ENCODE measurements at places on chromosomes 16 and 17.

DNA sequence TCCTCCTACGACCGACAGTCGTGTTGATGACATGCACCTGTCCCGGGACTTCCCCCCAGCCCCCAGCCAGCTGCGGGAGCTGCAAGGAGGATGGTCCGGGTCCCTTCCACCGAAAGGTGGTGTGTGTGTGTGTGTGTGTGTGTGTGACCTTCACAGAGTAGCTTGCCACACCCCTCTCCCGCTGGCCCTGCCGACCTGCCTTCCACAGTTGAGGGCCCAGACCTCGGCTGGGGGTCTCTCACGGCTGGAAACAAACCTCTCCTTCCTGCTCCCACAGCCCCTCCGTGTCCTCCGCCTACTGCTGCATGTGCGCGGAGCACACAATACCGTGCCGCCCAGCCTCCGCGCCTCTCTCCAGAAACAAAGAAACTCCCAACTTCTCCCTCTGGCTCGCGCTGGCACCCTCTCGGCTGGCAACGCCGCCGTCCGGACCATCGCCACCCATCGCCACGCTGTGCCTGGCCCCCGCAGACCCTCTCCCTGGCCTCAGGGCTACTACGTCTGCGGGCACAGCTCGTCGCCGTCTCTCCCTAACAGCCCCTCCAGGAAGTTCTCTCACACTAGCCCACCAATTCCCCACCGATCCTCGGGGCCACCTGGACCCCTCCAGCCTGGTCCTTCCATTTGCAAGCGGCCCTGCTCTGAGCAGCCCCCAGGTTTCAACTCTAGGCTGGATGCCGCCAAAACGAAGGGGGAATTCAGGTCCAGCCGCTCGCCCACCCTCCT, 81.2 kb downstream of the TIMM22 start:
- DNase-seq: no peak

DNA sequence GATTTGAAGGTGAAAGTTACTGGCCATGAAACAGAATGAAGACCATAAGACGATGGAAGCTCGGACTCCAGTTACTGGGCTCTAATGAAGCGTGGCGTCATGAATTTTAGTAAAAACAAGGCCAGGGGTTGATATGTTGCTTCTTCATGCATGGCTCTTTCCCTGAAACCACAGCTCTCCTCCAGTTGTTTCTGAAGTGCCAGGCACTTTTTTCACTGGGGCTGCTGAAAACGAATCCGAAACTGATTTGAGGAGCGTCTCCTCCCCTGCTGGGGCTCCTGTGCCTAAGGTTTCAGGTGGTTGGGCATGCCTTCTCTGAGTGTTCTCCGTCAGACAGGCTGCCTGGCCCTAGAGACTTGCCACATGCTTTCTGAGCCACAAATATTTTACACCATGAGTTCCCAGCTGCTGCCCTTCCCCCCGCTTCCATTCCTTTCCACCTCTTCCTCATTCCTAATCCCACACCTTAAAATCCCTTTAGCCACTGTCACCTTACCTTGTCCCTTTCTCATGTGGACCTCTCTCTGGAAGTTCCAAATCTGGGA, 3.7 kb upstream of the MYL4 start:
- peak; percentile 71 for DNase-seq

GRCh38 chr17:14112407-14112806, 43.1 kb downstream of the COX10 start:
- no peak for DNase-seq

GRCh38 chr16:64253525-64253924, 868.3 kb downstream of the CDH11 start:
- no peak for DNase-seq

GRCh38 chr16:5500526-5500925, 402.9 kb upstream of the EEF2KMT start:
- no peak for DNase-seq

DNA sequence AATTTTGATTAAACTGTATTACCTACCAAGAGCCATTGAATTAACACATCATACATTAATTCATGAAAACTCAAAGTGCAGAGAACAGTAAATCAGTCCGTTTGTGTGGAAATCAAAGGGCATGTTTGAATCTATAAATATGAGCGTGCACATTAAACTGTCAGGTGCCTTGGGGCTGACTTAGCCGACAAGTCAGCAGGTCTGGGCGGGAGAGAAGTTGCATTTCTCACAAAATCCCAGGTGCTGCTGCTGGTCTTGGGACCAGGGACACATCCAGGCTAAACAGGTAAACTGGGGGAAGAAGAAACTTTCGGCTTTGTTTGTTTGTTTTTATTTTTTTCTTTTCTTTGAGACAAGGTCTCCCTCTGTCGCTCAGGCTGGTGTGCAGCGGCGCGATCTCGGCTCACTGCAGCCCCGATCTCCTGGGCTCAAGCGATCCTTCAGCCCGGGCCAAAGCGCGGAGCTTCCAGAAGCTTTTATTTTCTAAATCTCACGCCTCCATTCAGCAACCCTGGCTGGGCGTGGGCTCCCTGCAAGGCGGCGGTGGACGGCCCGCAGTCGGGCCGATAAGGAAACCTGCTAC, 213.9 kb downstream of the MRTFB start:
- no peak for DNase-seq

- no peak for DNase-seq
Observed at GRCh38 chr16:49464093-49464492, 90.5 kb downstream of the C16orf78 start.

DNA sequence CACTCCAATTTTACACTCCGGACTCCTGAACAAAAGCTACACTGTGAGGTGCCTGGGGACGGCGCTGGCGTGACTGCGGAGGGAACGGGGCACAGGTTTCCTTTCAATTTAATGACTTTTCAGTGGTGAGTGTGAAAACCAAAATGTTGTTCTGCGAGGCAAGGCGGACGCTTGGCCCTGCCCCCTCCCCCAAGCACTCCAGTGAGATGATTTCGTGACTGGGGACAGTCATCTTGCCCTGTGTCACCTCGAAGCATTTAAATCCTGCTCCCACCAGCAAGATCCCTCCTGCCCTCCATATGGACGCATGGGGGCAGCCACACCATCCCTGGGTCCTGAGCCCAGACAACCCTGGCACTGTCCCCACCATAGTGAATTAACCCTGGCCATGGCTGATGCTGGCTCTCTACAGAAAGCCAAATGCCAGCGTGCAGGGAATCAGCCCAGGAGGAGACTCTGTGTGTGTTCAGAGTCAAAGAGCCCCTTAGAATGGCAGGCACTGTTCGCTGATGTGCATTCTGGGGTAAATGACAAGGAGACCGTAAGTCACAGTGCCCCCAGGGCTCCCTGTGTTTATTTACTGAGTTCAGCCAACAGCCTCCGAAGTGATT, 41.0 kb downstream of the C16orf95 start:
- no peak for DNase-seq

DNA sequence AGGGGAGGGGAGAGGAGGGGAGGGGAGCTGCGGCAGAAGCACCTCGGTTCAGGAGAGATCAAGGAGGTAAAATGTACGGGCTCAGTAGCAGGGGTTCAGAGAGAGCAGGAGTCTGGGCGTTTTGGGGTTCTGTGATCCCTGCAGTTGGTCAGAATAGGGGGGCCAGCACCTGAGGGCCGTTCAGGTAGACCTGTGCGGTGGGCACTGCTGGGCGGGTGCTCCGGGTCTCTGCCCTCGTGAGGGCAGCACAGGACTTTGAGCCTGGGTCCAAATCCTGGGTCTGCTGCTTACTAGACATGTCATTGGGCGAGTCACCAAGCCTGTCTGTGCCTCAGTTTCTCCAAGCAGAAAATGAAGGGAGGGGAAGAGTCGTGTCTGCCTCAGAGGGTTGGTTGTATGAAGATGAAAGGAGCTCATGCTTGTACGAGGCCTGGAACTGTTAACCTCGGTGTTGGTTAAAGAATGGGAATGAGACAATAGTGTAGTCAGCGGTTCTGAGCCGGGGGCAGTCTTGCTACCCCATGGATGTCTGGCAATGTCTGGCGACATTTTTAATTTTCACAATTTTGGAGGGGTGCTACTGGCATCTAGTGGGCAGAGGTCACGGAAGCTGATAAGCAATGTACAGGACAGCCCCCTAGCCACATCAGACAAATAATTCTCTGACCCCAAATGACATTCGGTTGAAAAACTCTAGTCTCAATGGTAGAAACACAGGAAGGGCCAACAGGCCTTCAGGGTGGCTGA, 35.4 kb downstream of the OR1D5 start:
- no peak for DNase-seq

DNA sequence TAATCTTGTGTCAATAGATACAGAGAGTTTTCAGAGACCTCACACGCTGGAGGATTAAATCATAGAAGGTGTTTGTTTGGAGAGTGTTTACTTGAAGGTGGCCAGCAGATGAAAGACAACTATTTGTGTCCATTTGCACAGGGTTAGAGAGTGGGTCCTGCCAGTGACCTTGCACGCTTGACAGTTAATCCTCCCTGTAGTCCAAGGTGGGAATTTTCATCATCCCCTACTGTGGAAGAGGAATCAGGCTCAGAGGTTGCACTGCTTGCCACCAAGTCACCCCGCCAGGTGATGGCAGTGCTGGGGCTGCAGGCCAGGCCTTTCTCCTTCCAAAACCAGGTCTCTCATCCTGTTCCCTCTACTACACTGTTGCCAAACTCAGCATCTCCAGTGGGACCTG, 12.3 kb downstream of the CDH1 start:
- no peak for DNase-seq

- DNase-seq: no peak
Observed at GRCh38 chr17:81867991-81868673, 3.0 kb downstream of the ARHGDIA start.

- DNase-seq: no peak
Observed at GRCh38 chr17:50141026-50141744, 9.3 kb downstream of the PPP1R9B start.

DNA sequence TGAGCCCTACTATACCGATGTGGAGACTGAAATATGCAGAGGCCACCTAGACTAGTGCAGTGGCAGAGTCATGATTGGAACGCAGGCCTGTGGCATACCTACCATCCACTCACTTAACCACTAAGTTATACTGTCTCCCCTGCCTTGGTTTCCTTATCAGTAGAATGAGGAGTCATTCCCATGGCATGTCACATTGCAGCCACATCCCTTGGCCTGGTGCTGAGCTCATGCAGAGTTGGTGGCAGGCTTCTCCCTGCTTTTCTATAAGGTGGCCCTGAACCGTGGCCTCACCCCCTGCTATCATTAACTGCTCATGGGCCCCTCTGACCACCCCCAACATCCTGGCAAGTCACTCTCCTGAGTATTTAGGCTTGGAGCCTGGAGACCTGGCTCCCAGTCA, 212.5 kb downstream of the KATNIP start:
- no peak for DNase-seq

DNA sequence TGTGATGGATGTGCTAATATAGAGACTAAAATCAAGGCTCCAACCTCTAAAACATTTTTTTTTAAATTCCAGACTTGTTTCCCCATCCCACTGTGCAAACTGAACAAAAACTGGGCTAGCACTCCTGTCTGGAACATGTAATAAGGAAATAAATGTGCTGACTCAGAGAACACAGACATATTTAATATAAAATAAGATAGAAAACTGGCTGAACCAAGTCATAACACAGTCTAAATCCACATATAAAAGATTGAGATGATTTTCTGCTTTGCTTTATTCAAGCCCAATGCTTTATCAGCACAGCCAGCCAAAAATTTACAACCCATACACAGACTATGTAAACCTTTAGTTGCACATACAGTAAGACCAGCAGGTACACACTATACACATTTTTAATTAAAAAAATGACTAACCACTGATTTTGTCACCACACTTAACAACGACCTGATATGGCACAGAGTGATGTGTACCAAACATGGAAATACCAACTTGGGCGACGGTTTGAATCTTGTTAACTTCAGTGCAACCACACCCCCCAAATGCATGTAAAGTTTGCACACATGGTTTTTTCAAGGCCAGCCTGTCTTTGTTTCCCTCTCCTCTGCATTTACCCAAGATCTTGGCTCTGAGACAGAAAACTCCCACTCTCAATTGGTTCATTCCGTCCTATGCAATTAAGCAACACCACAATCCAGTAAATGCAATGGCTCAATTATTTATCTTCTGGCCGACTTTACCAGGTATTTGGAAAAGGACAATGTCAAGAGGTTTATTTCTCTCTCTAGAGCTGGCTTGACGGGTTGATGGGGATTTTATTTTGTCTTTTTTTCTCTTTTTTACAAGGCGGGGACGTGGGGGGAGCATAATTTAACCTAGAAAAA, 1.2 kb downstream of the STAT3 start:
- peak; percentile 60 for DNase-seq

GRCh38 chr16:10862438-10862837, 14.6 kb upstream of the CIITA start:
- peak; percentile 35 for DNase-seq

- DNase-seq: no peak
Observed at GRCh38 chr17:4840893-4841242, 7.7 kb downstream of the MINK1 start.

All from GM03348 (cell line).